Stomach (tissue), 19 donors: ENCODE measurements at places on chromosomes 1 and 21. TPM values are rescaled to one million over a fixed set of nuclear protein-coding genes. Genes with fewer than 3 reads are reported as not detected.

DNA sequence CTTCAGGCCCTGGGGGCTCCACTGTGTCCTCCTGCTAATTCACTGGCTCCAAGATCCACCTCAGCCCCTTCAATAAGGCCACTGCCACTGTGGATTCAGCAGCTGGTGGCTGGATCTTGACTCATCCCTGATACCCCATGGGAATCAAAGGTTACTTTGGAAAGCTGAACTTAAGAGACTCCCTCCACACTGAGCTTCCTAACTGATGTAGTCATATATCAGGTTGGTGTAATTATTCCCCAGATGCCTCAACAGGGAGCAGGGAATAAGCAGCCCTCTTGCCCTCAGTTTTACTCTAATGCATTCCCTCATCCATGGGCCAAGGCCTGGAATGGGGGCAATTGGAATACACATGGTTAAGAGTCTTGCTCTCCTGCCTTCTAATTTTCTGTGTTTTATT lies 164.6 kb downstream of the FASLG start:
- no peak for DNase-seq

- DNase-seq = no peak
Observed at GRCh38 chr1:25472471-25472870, 41.8 kb downstream of the MACO1 start.

DNA sequence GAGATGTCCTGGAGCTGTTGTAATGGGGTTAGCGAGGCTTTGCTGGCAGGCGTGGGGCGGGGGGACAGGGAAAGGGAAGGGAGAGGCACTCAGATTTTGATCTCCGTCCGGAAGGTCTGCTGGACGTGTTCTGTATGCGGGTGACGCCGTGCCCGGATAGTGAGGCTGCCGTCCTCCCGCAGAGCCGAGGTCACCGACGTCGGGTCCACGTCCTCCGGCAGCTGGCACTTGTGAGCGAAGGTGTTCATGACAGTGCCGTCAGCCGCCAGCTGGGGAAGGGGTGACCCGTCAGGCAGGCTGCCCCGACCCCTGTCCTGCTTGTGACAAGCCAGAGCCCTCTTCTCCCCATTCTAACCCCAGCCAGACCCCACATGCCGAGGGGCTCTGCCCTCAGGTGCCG lies 2.4 kb downstream of the HSPB7 start:
- no peak for DNase-seq

DNA sequence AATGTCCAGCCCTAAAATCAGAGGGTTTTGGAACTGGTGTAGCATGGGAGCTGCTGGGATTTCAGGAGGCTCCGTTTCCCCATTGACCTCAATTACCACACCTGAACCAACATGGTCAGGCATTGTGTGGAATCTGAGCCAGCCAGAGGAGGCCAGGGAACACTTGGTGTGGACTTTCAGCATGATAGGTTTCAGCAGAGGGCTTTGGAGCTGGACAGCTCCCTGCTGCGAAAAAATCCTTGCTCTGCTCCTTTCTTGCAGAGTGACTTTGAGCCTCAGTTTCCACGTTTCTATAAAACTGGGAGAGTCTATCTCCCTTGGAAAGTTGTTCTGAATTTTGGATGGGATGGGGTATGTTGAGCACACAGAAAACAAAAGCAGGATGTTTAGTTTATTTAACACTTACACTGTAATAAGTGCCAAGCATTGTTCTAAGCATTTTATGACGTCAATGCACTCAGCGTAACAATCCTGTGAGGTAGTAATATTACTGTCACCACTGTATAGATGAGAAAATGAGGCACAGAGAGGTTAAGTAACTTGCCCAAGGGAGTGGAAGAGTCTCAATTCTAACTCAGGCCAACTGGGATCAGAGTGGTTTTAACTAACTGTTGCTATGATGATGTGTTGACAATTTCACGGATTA lies 168.0 kb downstream of the GRIK3 start:
- DNase-seq = no peak

DNA sequence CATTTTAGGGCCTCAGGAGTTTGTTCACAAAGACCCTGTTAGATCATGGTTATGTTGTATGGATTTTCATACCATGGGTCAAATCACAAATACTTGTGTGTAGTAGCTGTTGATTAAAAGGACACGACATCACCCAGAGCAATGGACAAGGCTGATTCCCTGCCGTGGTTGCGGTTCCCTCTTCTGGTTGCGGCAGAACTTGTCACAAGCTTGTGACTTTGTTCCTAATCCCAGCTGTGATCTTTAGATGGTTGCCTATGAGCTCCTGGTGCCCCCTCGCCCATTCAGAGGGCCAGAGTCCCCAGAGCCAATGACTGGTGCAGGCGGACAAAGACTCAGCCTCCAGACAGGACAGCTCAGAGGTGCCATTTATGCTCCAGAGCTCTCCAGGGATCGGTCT lies 11.8 kb upstream of the SDHB start:
- no peak for DNase-seq

DNA sequence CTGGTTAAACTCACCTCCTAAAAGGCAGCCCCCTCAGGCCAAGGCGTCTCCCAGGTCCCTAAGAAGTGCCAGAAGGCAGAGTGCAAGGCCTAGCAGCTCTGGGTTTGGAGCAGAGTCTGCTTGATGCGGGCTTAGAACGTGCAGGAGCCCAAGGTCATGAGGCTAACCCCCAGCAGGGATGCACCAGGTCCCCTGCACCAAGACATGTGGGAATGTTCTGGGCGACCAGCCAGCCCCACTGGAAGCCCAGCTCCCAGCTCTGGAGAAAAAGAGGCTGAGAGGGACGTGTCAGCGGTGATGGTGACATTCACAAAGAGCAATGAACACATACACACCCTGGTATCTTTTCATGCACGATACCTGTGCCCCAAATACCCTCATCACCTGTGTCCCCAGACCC lies 5.1 kb downstream of the LRRN2 start:
- DNase-seq = no peak

DNA sequence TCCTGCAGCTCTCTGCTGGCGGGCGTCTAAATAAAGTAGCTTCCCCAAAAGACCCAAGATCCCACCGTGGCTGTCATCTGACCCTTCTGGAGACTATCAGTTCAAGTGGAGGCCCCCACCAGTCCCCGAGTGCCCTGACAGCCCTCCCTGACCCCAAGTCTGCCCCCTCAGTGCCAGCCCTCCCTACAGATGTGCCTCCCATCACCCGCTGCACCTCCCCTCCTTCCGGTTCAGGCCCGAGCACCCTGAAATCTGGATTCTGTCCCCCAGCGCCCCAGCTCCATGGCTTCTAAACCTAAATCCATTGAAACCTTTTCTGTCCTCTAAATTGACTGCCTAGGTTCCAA lies 595 bp downstream of the IL10RB start:
- no peak for DNase-seq

DNA sequence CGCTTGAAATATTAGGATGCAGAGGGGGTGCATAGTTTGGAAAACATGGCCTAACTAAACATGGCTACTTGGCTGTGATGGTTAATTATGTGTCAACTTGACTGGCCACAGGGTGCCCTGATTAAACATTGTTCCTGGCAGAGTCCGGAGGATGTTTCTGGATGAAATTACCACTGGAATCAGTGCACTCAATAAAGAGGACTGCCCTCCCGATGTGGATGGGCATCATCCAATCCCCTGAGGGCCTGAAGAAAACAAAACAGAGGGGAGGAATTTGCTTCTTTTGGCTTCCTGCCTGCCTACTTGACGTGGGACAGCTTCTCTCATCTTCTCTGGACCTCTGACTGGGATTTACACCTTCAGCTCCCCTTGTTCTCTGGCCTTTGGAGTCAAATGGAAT lies 79.1 kb upstream of the KCNE2 start:
- no peak for DNase-seq

- no peak for DNase-seq
Observed at GRCh38 chr21:19731251-19731650, 1267.0 kb upstream of the NCAM2 start.

GRCh38 chr1:221747839-221748238 lies 6.0 kb upstream of the DUSP10 start:
- DNase-seq = no peak

DNA sequence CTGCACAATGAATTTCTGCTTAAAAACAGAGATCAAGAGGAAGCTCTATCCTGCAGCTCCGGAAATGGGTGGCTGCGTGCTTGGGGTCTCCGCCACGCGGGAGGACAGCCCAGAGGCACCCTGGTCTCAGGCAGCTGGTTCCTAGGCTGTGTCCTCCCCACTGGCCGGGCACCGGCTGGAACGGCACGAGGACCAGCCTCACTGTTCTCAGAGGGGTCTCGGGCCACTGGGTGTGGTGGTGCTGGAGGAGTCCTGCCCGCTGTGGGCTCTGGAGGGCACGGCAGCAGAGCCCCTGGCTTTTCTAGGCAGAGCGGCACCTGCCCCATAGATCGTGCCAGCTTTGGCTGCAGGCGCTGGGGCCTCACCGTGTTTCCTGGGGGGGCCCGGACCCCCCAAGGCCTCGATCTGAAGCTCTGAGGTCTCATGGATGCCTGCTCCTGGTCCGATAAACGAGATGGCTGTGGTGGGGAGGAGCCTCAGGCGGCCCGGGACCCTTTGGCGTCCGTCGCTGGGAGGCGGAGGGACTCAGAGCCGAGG lies 8.2 kb upstream of the RNF223 start:
- DNase-seq = no peak

DNA sequence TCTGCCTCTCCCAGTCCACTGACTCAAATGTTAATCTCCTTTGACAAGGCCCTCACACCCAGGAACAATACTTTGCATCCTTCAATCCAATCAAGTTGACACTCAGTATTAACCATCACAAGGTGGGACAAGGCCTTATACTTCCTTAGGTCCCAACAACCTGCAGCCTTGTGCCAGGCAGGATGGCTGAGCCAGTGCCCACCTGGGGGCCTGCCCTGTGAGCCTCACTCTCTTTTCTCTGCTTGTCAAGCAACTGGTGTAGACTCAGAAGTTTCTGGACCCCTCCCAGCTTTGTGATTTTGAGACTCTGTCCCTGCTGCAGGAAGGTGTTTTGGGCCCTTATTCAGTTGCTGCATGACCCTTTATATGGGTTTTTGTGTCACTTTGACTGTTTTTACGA lies 310.0 kb upstream of the C1orf174 start:
- DNase-seq = no peak

GRCh38 chr1:51784997-51785421 lies 93.5 kb downstream of the NRDC start:
- peak; percentile 12 for DNase-seq

GRCh38 chr1:18989176-18989799 lies 32.8 kb upstream of the IFFO2 start:
- no peak for DNase-seq

The CDK18 gene
- total RNA-seq = 47.8 TPM

The MPZ gene
- not detected for total RNA-seq

The PSMD4 gene
- 81.3 TPM for total RNA-seq

The DDI2 gene
- 12.7 TPM for total RNA-seq

The CD1B gene
- not detected for total RNA-seq

The S1PR1 gene
- total RNA-seq = 14.3 TPM
